ENCODE measurements at places on chromosomes 2 and 18.
A peak's percentile ranks its signal among the peaks of the same experiment; 100 is the strongest.

DNA sequence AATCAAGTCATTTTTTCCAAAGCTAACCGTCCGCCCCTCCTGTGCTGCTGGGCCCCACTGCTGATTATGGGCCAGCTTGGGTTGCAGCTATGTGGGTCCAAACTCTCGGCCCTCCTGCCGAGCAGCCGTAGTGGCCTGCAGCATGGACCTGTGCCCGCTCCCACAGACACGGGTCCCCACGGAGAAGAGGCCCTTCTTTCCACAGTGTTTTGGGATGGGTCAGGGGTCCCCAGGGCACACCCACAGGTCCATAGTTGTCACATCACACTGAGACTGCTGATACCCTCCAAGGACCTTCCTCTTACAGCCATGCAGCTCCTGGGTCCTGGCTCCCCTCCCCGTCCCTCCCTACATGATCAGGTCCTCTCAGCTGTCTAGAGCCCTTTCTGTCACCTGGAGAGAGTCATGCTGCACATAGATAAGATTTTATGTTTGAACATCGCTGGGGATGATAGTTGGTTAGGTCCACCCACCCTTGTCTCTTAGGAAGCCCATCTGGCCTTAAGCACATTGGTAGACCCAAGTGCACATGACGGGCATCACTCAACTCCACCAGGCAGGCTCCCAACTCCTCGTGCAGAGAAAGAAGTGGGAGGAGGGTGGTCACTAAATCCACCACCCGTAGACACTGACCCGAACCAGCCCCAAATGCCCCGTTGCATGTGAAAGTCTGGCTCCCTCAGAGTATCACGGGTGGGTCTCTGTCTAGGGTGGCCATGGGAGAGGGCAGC is 17.5 kb downstream of the GPR55 start:
- DNase-seq, result no peak

DNA sequence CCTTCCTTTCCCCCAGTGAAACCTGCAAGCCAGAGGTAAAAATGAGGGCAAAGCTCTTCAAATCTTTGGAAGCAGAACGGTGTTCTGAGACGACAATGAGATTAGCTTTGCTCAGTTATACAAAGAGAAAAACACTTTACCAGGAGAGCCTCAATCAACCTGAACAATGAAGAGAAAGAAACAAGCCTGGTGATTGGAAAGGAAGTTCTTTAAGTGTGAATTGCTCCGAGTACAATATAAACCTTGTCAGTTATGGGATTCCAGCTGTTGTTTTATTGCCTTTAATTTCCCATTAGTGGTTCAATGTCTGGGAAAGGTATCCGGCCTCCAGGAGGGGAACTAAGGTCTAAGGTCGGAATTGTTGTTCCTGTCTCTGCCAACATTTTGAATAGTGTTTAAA is 901.6 kb downstream of the EPHA4 start:
- no peak for DNase-seq

DNA sequence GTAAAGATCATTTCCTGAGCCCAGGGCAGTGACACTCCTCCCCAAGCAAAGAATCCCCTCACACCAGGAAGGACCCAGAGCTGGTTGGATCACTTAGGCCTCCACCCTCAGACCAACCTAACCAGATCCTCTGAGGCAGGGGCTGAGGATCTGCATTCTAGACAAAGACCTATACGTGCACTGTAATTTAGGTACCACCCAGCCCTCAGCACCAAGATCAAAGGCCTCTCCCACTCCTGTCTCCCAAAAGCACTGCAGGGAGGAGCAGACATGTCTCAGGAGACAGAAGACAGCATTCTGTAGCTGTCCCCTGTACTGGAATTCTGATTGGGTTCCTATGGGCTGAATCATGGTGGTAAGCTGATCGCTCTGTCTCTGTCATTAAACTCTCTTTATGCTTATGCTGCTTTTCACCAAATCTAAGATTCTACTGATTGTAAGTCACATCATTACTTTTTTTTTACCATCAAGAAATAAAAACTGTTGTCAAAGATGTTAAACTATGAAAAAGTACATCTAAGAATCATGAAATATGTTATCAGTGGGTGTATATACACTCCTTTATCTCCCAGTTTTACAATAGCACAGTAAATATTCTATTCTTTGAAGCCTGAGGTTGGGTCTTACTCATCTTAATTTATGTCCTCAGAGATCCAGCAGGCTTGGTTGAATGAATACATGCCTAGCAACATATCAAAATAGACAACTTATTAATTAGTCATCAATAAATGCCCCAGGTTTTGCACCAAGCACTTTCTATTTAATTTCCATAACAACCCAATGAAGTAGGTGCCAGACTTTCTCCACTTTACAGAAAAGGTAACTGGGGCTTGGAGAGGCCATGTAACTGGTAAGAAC is 28.3 kb downstream of the MCFD2 start:
- DNase-seq, result no peak

GRCh38 chr2:133878326-133878725 is 310.1 kb upstream of the NCKAP5 start:
- DNase-seq, result no peak

DNA sequence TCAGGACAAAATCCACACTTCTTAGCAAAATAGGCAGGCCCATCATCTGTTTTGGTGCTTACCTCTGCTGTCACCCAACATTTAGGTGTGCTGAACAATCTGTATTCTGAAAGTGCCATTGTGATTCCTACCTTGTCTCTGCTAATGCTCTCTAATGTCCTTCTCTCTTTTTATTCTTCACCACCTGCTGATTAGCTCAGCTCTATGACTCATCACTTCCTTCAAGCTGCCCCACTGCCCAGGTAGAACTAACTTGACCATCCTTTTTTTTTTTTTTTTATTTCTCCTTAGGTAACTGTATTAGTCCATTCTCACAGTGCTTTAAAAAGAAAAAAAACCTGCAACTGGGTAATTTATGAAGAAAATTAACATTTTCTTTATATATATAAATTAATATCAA is 478.7 kb upstream of the POU3F3 start:
- DNase-seq, result peak; percentile 8

GRCh38 chr2:232940724-232941123 is 70.7 kb downstream of the SNORC start:
- DNase-seq, result no peak

DNA sequence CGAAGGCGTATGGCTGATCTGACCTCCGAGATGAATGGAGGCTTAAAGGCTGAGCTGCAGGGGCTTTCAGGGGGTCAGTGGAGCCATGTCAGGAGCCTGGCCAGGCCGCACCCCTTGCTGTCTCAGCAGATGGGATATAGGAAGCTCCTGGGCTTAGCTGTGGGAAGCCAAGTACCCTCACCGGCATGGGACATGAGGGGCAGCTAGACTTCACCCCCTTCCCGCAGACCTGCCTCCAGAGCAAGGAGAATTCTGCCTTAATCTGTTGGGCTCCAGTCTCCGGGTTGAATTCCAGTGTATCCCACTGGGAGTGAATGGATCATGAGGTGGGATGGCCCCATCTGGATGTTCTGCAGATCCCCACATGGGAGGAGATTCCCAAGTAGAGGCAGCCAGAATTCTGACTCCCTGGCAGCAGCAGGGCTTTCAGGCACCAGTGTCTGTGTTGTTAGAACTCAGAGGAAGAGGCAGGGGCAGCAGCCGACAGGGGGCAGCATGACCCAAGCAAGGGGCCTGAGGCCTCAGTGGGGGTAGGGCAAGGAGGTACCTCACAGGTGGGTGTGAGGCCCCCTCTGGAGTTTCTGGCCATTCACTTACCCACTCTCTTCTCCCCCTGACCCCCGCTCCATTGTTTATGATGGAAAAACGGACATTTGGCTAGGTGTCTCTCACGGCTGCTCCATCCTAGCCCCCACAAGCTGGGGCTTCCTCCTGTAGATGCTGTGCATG is 19.1 kb downstream of the CAPG start:
- no peak for DNase-seq

DNA sequence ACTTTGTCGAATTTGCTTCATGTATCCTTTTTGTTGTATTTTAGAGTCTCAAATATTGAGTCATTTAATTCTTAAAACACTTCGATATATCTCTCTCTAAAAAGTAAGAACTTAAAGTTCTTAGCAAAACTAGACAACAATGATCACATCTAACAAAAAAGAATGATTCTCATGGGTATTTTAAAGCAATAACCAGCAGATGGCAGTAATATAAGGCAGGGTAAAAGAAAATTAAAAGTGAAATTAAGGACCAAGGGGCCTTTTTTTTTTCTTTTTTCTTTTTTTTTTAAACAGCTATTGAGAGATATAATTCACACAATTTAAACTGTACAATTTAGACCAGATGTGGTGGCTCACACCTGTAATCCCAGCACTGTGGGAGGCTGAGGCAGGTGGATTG is 9.9 kb upstream of the AOX1 start:
- DNase-seq, result peak; percentile 32

GRCh38 chr2:32506446-32506845 is 121.4 kb upstream of the TTC27 start:
- DNase-seq, result no peak

- no peak for DNase-seq
Observed at GRCh38 chr2:187545238-187545751, 8.9 kb downstream of the TFPI start.
